Endothelial cell of umbilical vein (primary cell): ENCODE measurements at places on chromosomes 4 and X. TPM values are rescaled to one million over a fixed set of nuclear protein-coding genes. Genes with fewer than 3 reads are reported as not detected.

- no peak for DNase-seq
- no peak overlapping the region for H3K4me3 ChIP-seq
- peaks cover 18% of the 10 kb centered on the region for H3K4me1 ChIP-seq
- peak overlapping the region; percentile 24 for H3K27ac ChIP-seq
- no peaks in the 10 kb centered on the region for H3K27me3 ChIP-seq
- no peaks in the 10 kb centered on the region for H3K36me3 ChIP-seq
Observed at GRCh38 chr4:1246111-1246881, 2.6 kb downstream of the CTBP1 start.

- H3K27ac ChIP-seq: no peak overlapping the region
- no peaks in the 10 kb centered on the region for H3K36me3 ChIP-seq
- H3K4me1 ChIP-seq: no peaks in the 10 kb centered on the region
- no peak overlapping the region for H3K4me3 ChIP-seq
- H3K27me3 ChIP-seq: no peaks in the 10 kb centered on the region
Observed at GRCh38 chr4:72357908-72358307, 211.1 kb downstream of the ADAMTS3 start.

DNA sequence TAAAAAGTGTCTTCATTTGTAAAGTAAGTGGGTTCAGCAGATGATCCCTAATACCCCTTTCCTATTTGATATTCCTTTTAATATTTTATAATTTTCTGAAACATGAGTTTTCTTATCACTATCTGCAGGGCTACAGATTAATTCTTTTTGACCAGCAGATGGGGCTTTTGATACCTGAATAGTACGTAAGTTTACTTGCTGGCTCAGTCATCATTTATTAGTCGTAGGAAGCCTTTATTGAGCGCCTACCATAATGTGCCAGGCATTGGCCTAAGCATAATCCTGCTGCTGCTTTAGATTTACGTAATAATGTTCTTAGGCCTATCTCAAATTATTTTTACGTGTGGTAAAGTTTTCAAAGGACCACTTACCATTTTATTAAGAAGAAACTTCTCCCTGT is 33.1 kb downstream of the OSTC start:
- no peak overlapping the region for H3K4me3 ChIP-seq
- no peak overlapping the region for H3K27ac ChIP-seq
- no peaks in the 10 kb centered on the region for H3K27me3 ChIP-seq
- peak; percentile 51 for DNase-seq
- H3K36me3 ChIP-seq: no peaks in the 10 kb centered on the region

DNA sequence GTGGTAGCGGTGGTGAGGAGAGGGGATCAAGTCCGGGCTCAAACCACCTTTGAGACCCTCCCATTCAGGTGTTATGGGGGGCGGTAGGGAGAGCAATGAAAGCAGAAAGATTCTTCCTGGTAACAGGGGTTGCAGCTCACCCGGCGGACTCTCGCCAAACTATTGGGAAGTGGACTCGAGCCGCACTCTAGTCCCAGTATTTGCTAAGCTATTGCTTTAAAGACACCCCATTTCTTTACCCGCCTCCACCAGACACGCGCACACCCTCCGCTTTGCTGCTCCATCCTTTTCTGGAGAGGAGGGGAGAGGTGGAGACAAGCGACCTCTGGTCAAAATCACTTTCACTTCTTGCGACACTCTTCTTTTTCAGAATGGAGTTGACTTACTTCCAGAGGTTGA is 625 bp upstream of the GABRA4 start:
- no peak overlapping the region for H3K4me3 ChIP-seq
- H3K27me3 ChIP-seq: peaks cover 23% of the 10 kb centered on the region
- H3K4me1 ChIP-seq: no peaks in the 10 kb centered on the region

GRCh38 chr4:110270492-110271197 is 72.2 kb upstream of the ELOVL6 start:
- no peak for DNase-seq
- H3K36me3 ChIP-seq: no peaks in the 10 kb centered on the region
- no peaks in the 10 kb centered on the region for H3K27me3 ChIP-seq
- no peaks in the 10 kb centered on the region for H3K4me1 ChIP-seq

TEC gene
- total RNA-seq: 0.86 and 0.97 TPM in 2 replicates
